ENCODE measurements at places on chromosomes 16 and 17.

DNA sequence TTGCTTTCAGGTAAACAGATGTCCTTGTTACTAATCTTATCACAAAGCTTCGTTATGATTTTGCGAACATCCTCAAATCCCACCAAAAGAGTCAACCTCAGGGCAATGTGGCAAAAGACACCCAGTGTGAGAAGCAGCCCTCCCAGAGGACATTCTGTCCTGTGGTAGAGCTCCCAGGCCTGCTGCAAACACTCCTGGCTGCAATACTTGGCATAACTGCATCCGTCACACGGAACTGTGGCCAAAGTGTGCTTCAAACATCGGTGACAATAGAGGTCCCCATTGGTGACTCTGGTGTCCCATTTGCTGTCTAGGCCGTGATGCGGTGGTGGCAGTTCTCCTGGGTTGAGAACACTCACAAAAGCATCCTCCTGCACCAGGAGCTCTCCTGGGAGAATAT is 29.5 kb downstream of the SMYD4 start:
- DNase-seq = no peak

- no peak for DNase-seq
Observed at GRCh38 chr17:4184811-4185210, 41.8 kb downstream of the CYB5D2 start.

- DNase-seq = no peak
Observed at GRCh38 chr17:46888727-46889126, 34.2 kb upstream of the GOSR2 start.

- no peak for DNase-seq
Observed at GRCh38 chr16:28261942-28262341, 30.4 kb upstream of the SBK1 start.

DNA sequence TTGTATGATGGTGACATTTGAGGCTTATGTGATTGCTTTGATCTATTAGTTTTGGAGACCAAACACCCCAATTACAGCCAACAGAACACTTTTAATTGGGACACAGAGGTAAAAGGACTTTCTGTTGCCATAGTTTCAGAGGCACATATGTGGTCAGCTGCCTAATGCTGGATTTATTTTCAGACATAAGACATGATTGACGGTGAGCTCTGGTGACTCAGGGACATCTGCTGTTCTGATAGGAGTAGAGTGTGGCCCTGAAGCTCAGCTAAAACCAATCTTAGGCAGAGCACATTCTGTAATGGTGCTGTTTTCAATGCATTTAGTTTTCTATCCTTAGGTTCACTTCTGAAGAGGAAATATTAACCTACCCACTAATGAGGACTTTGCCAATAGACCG is 247.1 kb downstream of the UTP18 start:
- peak; percentile 49 for DNase-seq

- DNase-seq = no peak
Observed at GRCh38 chr17:65055280-65055707, 1.2 kb downstream of the GNA13 start.

DNA sequence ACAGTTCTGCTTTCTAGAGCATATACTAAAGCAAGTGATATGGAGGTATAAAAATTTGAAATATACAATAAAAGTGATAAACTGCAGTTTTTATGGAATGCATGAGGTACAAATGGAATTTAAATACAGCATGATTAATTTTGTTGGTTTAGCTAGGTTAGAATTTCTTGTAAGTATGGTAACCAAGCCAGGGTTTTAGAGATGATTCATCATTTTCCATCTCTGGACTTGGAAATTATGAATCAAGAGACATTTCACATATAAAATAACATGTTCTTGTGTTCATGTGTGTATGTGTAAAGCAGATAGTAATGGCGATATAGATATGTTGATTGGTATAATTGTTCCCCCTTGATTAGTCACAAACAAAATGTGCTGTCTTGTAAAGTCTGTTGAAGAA is 1219.8 kb downstream of the CDH8 start:
- no peak for DNase-seq

- no peak for DNase-seq
Observed at GRCh38 chr16:86167061-86167460, 268.1 kb downstream of the IRF8 start.

DNA sequence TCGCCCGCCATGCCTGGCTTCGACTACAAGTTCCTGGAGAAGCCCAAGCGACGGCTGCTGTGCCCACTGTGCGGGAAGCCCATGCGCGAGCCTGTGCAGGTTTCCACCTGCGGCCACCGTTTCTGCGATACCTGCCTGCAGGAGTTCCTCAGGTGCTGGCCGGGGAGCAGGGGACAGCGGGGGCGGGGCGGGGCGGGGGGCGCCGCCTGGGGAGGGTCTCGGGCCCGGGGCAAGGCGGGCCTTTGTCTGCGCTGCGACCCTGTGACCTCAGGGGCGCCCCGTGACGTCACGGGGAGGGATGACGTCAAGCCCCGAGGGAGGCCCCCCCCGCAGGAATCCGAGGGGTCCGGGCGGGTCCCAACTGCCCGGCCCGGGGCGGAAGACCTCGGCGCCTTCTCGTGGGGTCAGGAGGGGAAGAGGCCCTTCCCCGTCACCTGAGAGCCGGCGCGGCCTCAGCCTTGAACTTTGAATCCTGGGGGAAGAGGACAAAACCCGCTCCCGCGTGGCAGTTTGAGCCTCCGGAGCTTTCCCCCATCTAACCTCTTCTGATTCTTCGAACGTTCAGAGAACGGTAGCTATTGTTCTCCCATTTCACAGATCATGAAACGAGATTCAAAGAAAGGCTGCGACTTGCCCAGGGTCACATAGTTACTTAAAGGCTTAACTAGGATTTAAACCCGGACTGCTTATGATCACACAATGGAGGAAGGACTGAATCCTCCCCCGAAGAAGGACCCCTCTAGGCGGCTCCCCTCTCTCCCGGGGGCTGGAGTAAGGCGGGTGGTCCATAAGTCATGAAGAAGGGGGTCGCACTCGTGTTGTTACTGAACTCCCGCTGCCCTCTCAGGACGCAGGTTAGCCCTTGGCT is 527 bp downstream of the TRAF4 start:
- peak; percentile 54 for DNase-seq

GRCh38 chr17:77184474-77184873 is 43.7 kb downstream of the SEC14L1 start:
- DNase-seq = no peak

DNA sequence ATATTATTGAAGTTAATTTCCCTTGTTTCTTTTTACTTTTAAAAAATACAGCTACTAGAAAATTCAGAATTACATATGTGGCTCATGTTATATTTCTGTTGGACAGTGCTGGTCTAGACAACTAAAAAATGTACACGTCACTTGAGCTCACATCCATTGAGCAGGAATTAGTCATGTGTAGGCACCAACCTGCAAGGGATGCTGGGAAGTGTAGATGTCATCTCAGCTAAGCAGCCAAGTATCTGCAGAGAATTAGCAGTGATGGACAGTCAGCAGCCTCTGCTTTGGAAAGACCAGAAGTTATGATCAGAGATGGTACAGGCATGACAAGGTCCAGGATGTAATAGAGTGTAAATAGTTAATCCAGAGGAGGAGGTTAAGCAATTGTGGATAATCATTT is 87.1 kb upstream of the HS3ST2 start:
- DNase-seq = no peak

GRCh38 chr16:55437625-55438024 is 41.4 kb upstream of the MMP2 start:
- no peak for DNase-seq

- no peak for DNase-seq
Observed at GRCh38 chr17:77872714-77873499, 85.6 kb upstream of the TNRC6C start.

DNA sequence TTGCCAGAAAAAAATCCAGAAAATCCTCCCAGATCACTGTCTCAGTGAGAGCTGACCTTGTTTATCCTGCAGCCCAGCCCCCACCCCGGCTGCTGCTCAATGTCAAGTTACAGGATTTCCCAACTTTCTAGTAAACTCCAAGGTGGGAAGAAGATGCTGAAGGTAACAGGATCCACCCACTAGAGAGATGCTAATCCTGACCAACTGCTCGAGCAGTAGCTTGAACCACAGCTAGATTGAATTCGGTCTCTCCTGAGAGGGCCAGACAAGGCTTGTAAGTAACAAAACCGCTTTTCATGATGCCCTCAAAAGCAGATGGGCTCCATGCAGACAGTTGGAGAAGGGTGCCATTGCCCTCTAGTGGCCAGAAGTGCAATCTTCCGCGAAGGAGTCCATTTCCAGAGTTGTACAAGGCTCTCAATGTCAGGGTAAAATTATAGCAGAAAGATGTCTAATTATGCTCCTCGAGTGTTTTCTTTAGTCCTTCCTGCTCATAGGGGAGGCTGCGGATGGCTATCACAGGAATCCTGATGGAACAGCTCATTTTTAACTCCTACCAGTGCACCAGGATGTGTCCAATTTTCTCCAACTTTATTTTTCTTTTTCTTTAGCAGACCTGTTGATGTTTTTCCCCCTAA is 3.9 kb downstream of the CDH11 start:
- DNase-seq = peak; percentile 95

DNA sequence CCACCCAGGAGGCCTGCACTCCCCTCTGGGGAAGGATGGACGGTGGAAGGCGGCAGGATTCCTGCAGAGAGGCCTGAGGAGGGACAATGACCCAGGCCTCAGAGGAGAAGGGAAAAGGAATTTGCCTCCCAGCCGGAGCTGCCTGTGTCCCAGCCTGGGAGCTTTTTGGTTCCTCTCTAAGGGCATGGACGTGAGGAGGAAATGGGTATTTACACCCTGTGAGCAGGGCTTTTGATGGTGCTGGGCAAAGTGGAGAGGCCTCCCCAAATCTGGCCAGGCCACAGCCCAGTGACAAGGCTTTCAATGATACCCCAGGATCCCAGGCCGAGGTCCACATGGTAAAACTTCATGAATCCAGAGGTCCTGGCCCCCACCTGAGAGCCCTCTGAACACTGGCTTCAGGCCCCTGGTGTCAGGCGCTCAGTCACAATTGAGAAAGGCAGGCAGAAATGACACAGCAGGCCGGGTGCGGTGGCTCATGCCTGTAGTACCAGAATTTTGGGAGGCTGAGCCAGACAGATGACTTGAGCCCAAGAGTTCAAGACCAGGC is 56.0 kb upstream of the DOC2B start:
- no peak for DNase-seq

DNA sequence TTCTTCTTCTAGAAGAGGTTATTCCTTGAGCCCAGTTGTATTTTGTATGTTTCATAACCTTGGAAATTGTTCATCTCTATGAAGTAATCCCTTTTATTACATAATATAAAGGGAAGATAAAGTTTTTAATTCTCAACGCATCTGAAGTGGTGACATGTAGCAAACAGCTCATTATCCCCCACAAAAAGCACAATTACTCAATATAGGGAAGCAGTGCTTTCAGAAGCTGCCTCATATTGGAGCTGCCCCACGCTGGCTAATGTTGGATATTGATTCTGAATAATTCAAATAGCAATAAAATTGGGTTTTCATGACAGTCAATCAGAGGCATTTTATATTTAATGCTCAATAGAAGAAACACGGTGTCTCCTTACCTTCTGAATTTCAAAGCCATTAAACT is 604.3 kb upstream of the RBFOX1 start:
- DNase-seq = no peak

DNA sequence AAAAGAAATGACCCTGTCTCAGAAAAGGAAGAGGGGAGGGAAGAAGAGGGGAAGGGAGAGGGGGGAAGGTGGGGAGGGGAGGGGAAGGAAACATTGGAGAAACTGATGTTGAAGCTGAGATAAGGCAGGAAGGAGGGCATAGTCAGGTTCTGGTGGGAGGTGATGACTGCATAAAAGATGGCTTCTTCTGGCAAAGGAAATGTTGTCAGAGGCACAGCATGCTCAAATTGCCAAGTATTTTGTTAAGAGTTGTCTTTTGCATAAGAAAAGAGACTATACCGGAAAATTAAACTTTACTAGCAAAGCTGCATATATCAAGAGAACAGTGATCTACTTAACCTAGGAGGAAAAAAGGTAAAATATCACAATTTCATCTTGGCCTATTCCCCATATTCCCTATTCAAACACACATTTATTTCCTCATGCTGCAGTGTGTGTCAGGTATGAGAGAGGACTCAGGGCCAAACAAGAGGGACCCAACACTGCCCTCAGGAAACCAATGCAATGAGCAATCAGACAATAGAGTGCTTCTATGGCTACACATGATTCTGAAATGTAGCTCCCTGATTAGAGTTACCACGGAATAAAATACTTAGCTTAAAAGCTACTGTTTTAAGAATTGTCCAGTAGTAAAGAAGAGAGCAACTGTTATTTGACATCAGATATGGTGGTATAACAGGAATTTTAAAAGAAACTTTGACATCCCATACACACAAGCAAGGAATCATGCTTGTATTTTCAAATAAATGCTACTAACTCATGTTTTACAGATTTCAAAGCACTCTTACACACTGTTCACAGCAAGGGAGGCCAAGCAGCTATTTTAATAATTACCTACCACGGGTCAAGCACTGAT is 80.9 kb downstream of the PARN start:
- no peak for DNase-seq

- DNase-seq = peak; percentile 7
Observed at GRCh38 chr16:24163935-24164334, 92.2 kb upstream of the CACNG3 start.

GRCh38 chr17:2723997-2724783 is 12.6 kb upstream of the CLUH start:
- DNase-seq = peak; percentile 2

GRCh38 chr17:63189082-63189481 is 223.0 kb downstream of the TANC2 start:
- no peak for DNase-seq

- no peak for DNase-seq
Observed at GRCh38 chr17:72952641-72953315, 139.7 kb downstream of the SLC39A11 start.

DNA sequence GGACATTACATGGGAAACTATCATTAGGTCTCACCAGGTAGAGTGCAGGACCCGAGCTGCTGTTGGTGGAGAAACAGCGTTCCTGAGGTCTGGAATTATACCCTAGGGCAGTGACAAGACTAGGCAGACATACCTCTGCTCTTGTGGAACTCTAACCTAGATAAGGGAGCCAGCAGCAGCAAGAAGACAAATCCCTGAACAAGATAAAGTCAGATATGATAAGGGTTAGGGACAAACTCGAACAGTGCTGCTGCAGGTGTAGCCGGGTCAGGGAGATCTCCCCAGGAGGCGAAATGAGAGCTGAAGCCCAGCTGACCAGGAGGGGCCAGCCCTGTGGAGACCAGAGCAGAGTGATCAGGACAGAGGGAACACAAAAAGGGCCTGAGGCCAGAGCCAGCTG is 34.7 kb downstream of the ARSG start:
- no peak for DNase-seq

DNA sequence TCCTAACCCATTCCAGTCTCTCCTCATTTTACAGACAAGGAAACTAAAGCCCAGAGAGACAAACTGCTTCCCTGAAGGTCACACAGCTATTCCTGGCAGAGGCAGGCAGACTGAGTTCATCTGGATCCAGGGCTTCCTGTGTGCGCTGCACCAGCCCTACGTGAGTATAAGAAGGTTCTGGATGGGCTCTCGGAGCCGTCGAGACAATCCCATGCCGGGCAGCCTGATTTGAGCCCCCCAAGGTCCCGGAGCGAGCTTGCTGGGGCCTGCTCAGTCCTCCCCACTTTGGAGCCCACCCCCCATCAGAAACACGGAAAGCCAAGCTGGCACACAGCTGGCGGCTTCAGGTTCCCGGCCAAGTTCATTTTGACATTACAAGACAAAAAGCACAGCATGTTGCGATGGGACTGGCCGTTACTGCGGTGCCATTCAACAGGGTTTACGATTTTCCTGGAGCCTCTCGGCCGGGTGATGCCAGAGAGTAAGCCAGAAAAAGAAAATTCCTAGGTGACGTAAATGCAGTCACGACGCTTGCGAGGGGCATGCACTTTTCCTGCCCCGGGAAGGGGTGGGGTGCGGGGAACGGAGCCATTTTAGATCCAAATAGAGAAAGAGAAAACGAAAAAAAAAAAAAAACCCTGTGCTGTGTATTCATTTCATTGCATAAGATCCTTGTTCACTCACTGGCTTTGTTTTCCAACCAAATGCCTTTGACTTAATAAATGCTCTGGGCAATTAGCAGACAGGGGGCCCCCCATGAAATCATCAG is 167.1 kb upstream of the FOXF1 start:
- peak; percentile 47 for DNase-seq

All from brain (organoid and tissue), 16 donors.